NCI-H446 (cell line): ENCODE measurements at places on chromosomes 2 and 18.

GRCh38 chr18:2336690-2337392 lies 234.5 kb downstream of the METTL4 start:
- DNase-seq = no peak

- no peak for DNase-seq
These were observed 529.7 kb downstream of the SATB2 start for GRCh38 chr2:198928026-198928425.

- DNase-seq = peak; percentile 42
These were observed 41.5 kb upstream of the RPE start for GRCh38 chr2:209960676-209961630.

- no peak for DNase-seq
These were observed 47.4 kb upstream of the ANKRD62 start for GRCh38 chr18:12046046-12046750.

DNA sequence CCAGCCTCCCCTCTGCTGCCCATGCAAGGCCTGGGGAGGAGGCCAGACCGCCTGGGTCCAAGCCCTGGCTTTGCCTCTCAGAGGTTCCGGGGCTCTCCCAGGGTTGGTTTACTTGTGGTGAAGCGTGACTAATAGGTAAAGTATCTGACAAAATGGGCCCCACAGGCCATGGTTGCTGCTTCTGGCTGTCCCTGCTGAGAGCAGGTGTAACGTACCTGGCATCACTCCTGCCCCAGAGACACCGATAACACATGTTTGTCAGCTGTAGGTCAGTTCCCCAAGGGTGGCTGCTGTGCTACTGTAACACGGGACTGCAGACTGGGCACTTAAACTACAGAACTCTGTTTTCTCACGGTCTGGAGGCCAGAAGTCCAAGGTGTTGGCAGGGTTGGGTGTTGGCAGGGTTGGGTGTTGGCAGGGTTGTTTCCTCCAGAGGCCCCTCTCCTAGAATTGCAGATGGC lies 34.1 kb downstream of the ODC1 start:
- peak; percentile 47 for DNase-seq

GRCh38 chr2:212517693-212518092 lies 20.9 kb downstream of the ERBB4 start:
- no peak for DNase-seq

DNA sequence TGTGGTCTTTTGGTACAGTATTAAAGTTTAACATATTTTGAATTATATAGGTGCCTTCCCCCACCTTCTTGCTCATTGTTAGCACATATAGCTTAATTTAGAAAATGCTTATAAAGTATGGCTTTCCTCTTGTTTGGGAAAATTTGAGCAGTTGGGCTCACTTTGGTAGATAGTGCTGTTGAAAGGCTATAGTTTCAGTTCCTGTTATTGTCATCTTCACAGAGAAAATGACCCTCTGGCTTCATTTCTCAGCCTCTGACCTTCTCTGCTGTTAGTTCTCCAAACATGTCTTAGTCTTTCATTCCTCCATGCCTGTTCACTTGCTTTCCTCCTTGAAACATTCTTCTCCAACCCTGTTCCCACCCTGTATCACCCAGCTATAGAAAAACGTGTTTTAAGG lies 200.6 kb downstream of the WDR7 start:
- DNase-seq = no peak

- no peak for DNase-seq
These were observed 68.4 kb downstream of the PARD3B start for GRCh38 chr2:204613635-204614034.

DNA sequence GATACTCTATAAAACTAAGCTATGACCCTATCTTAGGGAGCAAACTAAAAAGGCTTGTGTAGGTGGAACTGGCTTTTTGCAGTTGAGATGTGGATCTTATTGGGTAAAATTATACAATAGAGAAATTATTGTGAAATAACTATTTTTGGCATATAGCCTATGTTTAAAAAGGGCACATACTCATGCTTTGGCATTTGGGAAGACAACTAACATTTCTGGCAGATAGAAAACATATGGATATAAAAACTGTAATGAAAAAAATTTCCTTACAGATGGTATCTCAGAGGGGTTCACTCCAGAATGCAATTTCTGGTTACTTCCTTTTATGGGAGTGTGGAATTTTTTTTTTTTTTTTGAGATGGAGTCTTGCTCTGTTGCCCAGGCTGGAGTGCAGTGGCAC lies 120.1 kb upstream of the CCDC195 start:
- no peak for DNase-seq

DNA sequence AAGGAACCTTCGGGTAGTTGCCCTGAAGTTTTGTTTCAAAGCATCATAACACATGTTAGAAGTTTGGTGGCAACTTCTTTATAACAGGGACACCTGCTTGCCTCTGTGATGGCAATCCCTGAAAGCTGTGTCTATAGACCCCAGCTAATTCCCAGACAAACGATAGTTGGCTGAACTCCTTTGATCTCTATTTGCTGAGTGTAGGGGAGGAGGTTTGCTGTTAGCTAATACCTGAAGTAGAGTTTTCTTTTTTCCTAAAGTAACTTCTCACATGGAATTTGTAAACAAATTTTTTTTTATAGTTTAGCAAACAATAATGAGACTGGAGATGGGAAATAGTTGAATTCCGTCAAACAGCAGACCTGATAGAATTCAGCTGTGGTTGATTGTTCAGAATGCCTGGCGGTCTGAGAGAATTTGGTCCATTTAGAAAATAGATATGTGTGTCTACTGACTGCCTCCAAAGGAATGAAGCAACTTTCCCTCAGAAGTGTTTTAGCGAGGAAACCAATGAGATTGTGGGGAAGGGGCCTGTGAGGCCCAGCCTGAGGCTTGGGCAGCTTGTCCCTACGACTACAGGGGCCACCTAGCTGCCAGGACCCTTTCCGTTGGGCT lies 123.5 kb upstream of the EPAS1 start:
- no peak for DNase-seq

DNA sequence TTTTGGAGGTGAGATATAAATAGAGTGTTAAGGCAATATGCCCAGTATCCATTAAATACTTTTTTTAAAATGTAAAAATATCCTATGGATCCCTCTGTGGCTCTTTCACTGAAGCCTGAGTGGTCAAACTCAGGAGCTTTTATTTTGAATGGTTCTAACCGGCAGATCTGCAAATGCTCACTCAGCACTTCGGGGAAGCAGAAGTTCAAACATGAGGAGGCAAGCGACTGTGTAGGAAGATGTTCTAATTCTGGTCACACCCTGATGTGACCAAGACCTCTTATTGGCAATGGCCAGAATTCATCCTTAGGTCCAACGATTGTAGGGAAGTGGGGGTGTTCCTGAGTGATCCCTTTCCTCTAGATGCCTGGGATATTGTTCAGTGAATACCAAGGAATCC lies 168.8 kb downstream of the CDCA7 start:
- no peak for DNase-seq

DNA sequence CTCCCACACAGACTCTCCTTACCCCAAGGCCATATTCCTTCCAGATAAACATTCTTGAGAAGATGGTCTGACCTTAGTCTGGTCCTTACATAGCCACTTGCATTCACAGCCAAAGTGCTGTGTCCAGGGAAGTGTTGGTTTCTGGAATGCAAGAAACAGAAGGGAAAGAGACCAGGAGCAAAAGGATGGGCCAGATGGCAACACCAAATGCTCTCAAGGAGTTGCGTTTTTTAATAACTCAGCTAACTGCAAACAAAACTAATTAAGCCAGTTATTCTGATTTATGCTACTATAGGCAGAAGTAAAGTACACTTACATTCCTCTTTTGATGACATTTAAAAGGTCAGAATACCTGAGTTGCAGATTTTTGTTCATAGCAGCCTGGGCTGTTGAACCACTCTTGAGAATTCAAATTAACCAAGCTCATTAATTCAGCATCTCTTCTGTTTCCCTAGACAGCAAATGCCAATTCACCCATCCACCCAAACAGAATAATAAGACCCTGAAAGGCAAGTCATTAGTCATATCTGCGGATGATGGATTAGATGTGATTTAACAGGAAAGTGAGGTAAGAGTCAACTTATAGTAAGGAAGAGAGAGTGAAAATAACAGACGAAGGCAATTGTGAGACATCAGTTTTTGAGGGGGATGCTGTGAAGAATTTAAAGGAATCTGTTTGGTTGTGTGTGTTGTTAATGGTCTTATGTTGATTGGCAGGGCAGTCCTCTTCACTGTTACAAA lies 18.8 kb downstream of the CCDC85A start:
- DNase-seq = peak; percentile 69

DNA sequence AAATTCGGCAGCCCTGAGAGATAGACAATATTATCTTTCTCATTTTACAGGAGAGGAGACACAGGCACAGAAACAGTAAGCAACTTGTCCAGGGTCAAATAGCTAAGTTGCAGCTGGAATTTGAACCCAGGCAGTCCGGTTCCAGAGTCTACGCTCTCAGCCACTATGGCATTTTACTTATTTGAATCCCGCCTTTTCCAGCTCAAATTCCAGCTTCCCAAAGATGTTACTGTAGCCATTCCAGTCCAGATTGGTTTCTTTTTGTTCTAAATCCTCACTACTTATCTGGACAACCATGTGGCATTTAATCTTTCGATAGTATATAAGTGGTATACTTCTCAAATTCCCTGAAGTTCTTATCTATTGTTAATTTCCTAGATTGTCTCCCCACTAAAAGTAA lies 125.7 kb downstream of the NBAS start:
- DNase-seq = no peak

DNA sequence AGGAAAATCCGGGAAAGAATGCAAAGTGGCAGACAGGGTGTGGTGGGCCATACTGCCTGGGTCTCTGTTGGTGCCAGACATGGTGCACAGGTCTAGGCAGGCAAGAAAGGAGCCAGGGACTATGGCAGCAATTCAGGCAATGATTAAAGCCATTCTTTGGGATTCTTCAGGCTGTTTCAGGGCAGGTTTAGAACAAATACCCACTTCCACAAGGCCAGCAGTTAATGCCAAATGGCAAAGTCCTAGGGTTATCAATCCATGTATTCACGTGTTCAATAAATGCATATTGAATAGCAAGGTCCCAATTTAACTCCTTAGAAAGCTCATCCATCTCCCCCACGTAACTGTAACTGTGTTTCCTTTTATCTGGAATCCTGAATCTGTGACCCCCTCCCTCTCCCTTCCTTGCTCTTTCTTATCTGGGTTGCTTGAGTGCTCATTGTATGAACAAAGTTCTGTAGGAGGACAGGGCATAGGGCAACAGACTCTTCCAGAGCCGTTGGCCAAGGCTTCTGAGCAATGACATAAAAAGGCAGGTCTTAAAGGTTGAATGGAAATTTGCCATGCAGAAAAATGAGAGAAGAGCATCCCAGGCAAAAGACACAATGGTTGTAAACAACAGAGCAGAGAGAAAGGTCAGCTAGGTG lies 146.8 kb upstream of the KLHL29 start:
- no peak for DNase-seq

DNA sequence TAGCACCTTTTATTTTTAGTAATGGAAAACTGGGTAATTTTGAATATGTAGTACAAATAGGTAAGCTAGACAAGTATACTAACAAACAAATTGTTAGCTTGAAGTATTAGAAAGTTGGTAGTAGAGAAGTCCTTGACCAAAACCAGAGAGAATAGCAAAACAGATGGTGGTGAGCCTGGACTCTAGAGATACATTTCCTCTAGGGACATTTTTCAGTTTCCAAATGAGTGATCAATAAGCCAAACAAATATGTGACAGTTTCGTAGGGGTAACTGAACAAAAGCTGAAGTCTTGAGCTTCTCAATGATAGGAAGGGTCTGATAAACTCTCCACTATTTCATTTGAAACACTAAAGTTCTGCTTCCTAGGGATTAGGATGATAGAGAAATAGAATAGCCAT lies 692.0 kb upstream of the FAM98A start:
- no peak for DNase-seq

GRCh38 chr18:59419386-59419785 lies 60.3 kb upstream of the LMAN1 start:
- DNase-seq = no peak

DNA sequence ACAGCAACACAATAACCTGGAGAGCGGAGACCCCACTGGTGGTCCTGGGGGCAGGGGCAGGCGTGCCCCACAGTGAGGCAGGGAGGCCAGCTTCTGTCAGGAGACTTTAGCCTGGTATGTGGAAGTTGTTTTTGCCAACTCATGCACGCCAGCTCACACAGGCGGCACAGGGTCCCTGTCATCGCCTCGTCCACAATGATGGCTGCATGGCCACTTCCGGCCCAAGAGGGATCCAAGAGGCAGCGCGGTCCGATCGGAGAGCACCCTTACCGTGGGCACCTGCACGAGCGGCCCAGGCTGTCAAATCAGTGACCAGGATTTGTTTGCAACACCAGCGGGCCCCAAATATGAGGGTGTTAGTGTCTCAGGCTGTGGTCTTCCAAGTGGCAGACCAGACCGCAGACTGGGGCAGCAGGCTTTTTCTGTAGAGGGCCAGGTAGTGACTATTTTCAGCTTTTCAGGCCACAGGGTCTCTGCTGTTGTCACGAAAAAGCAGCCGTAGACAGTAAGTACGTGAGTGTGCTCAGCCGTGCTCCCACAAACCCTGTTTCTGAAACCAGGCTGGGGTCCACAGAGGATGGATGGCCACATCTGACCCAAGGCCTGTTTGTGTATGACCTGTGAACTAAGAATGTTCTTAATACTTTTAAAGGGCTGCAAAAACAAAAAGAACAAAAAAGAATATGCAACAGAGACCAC lies 21.2 kb downstream of the SNED1 start:
- no peak for DNase-seq

- DNase-seq = no peak
These were observed 13.1 kb upstream of the GULP1 start for GRCh38 chr2:188278388-188279092.

DNA sequence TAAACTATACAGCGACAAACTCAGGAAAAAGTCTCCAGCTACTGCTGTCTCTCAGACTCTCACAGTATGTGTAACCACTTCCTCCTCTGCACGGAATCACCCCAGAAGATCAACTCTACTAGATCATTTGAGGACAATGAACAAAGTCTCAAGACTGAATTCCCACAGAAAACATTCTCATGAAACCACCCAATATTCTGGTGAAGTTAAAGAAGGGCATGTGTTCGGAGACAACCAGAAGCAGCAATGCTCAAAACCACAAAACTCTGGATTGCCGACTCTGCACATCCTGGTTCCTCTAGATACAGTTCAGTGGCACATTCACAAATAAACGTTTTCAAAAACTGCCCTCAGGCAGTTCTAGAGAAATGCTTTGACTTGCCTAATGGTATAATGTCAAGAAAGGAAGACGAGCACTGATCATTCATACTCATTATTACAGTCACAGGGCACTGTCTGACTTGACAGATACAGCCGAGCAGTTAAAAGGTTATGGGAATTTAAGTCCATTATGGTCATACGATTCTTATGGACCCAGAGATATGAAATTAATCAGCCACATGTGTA lies 91.9 kb upstream of the STK17B start:
- DNase-seq = no peak

GRCh38 chr18:44602380-44602779 lies 78.3 kb upstream of the SETBP1 start:
- no peak for DNase-seq
